ENCODE measurements at places on chromosomes 3 and 15. TPM values are rescaled to one million over a fixed set of nuclear protein-coding genes. Genes with fewer than 3 reads are reported as not detected.

TAGLN3 gene
- not detected for total RNA-seq

GRCh38 chr15:71564217-71564616 is 246.1 kb upstream of the NR2E3 start:
- no peak for DNase-seq

DNA sequence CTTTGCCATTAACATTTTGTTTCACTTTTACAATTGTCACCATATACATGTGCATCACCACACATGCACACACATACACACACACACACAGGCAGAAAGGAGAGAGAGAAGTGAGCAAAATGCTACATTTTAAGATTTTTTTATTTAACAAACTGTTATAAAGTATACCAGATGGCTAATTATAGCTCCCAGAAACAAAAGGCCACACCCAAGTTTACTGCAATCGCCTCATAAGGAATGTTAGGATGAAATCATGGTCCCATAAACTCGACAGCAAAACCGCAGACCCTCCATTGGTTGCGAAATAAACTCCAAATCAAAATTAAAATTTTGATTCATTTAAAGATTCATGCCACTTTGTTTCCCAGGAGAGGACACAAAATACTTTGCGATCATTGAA is 16.1 kb upstream of the C15orf61 start:
- DNase-seq: no peak

DNA sequence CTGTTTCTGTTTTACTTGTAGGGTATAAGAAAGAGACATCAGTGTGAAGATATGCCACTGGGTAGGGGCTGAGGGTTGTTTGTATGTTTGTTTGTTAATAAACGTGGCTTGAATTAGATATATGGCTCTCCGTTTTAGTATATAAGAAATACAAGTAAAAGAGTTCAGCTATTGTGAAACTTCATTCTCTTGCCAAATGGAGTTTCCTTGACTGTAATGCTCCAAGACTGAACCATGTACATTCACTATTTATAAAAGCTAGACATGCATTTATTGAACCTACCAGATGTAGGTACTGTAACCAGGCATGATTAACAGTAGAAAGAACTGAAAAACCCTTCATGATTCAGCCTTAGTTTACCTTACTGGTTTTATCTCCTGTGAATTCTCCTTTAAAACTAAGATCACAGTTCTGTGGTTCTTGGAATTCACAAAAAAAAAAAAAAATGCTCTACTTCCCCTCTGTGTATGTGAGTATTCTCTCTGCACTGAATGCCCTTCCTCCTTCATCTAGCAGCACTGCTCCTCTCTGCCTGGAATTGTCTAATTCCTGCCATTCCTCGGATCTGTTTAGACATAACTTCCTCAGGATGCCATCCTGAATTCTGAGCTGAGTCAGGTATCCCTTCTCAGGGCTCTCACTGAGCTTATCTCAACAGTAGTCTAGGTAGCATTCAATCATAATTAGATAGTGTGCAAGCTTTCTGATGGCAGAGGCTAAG is 504.4 kb downstream of the FHIT start:
- DNase-seq: no peak

DNA sequence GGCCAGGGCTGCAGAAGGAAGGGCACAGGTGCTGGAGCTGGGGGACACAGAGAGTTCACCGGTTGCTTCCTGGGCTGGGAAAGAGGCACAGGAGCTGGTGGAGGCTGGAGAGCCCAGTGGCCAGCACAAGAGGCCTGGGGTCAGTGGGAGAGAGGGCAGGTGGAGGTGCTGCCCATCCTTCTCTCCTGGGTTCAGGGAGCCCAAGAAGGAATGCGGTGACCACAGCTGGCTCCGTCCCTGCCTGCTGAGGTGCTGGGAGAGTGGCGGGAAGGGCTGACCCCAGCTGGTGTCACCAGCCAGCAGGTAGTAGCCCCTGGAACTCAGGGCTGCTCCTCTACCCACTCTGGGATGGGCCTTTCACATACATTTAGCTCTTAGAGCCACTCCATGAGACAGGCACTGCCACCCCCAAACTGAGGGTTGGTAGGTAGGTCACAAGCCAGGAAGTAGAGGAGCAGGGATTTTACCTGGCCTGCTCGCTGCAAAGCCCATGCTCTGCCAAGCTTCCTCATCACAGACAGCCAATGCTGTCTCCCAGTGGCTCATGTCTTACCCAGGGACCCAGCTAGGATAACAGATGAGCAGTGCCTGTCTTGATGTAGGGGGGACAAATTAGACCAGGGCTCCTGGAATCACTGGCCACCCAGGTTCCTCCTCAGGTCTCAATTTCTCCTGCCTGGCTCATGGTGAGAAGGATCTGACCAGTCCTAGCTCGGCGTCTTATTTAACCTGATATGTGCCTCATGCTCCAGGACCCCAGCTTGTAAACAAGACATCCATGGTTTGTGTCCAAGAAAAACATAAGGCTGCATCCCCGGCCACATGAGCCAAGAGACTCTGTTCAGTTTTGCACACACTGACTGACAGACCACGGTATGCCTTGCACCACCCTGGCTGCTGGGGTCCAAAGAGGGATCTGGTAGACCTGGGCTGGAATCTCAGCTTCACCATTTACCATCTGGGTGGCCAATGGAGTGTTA is 119.2 kb downstream of the CORO2B start:
- DNase-seq: no peak

PBRM1 gene
- 63.8 TPM for total RNA-seq

GRCh38 chr15:74664028-74664616 is 31.7 kb downstream of the EDC3 start:
- no peak for DNase-seq

DNA sequence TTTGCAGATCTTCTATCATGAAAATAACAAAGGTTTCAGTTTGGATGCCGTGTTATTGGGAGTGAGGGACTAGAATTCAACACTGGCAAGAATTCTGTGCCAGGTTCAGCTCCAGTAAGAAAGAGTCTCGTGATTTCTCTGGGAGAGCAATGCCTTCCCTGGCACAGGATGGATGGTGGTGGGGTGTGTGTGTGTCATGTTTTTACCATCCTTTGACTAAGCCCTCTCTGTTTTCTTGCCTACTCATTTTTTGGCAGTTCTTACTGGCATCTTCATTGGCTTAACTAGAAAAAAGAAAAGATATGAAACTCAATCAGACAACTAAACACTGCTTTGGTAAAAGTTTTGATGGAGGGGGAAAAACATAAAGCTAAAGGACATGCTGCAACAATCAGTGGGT is 86.6 kb downstream of the FMN1 start:
- DNase-seq: no peak
